Mesenteric fat pad (tissue), 1 donor: ENCODE measurements at places on chromosomes 2 and 18. TPM values are rescaled to one million over a fixed set of nuclear protein-coding genes. Genes with fewer than 3 reads are reported as not detected.

GRCh38 chr2:194060269-194060668 is 1596.8 kb upstream of the SLC39A10 start:
- DNase-seq: no peak

DNA sequence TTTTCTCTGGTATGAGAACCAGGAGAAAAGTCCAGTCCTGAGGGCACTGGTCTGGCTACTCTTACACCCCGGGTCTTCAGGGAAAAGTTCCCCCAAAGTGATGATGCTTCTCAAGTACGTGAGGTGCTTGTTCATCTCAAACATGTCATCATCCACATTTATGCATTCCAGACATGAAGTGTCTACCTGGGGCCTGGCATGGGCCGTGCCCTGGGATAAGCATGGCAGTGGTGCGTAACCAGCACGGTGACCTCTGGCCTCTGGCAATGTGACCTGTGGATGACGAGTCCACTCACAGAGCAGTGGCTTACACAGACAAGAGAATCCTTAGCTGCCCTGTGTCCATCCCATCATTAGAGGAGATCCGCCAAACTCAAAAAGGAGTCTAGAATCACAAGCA is 74.8 kb upstream of the LGALSL start:
- DNase-seq: no peak

GRCh38 chr2:240375024-240375645 is 60.3 kb upstream of the GPC1 start:
- no peak for DNase-seq

Gene CLEC4F
- 0.48 TPM for total RNA-seq

DNA sequence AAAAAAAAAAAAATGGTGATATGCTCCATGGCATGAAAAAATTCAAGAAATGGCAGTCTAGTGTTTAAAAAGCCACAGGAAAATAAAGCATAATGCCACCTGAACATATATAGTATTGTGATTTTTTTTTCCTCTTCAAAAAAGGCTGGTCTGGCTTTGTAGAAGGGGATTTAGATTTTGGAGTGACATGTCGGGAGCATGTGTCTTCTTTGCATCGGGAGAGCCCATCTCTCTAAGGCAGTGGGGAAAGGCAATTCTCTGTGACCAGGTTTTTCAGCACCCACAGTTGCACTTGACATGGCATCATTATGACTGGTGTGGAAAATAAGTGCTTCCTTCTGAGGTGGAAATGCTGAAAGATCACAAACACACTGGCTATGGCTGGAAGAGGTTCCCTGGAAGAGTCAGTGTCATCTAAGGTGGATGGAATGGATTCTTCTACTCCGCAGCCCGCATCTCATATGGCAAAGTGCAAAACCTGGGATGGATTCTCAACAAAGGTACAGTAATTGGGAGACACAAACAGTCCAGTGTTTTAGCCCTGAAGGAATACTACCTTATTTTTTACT is 172.5 kb downstream of the AGAP1 start:
- no peak for DNase-seq

Gene ACOXL
- total RNA-seq: not detected

- no peak for DNase-seq
These were observed 17.3 kb upstream of the MALT1 start for GRCh38 chr18:58653814-58654509.

DNA sequence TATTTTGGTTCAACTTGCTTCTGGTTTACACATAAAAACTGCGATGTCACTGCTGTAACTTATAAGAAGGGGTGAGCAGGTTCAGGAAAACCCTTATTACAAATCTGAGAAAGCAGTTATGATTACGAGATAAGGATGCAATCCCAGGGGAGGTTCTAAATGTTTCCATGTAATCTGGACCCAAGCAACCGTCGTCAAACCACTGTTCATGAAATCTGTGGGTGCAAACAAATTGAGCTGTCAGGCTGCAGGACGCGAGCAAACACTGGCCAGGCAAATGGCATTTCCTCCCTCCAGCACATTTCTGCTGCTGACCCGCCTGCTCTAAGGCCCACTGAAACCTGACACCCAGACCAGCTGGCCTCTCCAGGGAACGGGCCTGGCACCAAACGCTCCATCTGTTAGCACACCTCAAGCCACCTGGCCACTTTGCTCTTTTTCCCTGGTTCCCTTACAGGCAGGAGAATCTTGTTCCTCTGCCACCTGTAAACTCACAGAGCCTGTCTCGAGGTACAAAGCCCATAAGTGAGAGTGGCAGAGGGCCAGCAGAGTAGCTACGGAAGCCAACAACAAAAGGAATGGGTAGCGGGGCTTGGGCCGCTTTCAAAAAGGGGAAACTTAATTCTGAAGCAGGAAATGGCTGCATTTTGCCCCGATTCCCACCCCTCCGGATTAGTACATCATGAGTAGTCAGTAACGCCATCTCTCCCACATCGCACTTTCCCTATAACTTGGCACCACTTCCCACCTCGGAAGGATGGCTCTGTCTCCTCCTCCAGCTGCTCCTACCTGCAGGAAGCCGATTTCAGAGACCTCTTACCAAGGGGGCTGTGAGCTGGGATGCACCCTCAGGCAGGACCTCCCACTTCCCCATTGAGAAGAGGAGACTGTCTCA is 26.5 kb downstream of the CRACDL start:
- peak; percentile 76 for DNase-seq

GRCh38 chr2:89833116-89833779 is 1141.8 kb downstream of the RPIA start:
- no peak for DNase-seq

Gene MSGN1
- not detected for total RNA-seq

Gene C2orf72
- not detected for total RNA-seq

Gene SPDYA
- total RNA-seq: 2.0 TPM

- DNase-seq: no peak
These were observed 136.7 kb downstream of the SH3BP4 start for GRCh38 chr2:235088496-235088921.

GRCh38 chr2:2523461-2524347 is 192.6 kb upstream of the MYT1L start:
- no peak for DNase-seq

DNA sequence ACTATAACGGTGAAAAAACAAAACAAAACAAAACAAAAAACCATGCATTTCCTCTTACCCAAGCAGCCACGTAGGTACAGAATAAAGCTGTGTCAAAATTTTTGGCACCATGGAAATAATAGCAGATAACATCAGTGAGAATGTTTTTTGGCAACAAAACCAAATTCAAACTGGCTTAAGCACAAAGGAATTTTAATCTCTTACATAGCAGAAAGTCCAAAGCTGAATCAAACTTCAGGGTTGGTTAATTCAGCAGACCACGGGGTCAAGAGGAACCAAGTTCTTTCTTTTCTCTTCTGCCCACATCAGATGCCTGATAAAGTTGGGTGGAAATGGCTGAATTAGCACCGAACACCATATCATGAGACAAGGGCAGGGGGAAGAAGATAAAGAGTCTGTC is 129.5 kb downstream of the PAX3 start:
- no peak for DNase-seq

Gene PIEZO2
- total RNA-seq: 3.1 TPM

DNA sequence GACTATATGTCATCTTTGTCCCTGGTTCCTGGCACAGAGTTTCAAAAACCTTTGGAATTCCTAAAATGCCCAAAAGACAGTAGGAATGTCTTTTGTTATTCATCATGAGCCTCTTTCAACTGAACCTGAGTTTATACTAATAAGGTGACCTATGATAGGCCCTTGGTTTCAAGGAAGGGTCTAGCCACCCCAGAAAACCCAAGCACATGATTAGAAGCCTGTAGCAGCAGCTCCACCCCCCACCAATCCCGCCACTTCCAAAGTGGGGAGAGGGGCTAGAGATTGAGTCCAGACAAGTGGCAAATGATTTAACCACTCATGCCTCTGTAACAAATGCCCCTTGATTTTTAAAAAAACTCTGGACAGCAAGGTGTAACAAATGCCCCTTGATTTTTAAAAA is 56.8 kb downstream of the ADD2 start:
- DNase-seq: no peak
